Stimulated activated CD8-positive, alpha-beta memory T cell treated with anti-CD3 and anti-CD28 coated beads, Interleukin-4, amount 100 ng/mL, for 48 hours (primary cell): ENCODE measurements at places on chromosomes 12 and 14.

GRCh38 chr14:86084097-86084496 lies 554.2 kb downstream of the FLRT2 start:
- DNase-seq, result no peak

- DNase-seq, result no peak
These were observed 509.2 kb downstream of the FLRT2 start for GRCh38 chr14:86039176-86039575.

GRCh38 chr14:71523630-71524319 lies 408.5 kb upstream of the RGS6 start:
- no peak for DNase-seq

GRCh38 chr12:91562476-91562875 lies 379.9 kb upstream of the DCN start:
- DNase-seq, result no peak

DNA sequence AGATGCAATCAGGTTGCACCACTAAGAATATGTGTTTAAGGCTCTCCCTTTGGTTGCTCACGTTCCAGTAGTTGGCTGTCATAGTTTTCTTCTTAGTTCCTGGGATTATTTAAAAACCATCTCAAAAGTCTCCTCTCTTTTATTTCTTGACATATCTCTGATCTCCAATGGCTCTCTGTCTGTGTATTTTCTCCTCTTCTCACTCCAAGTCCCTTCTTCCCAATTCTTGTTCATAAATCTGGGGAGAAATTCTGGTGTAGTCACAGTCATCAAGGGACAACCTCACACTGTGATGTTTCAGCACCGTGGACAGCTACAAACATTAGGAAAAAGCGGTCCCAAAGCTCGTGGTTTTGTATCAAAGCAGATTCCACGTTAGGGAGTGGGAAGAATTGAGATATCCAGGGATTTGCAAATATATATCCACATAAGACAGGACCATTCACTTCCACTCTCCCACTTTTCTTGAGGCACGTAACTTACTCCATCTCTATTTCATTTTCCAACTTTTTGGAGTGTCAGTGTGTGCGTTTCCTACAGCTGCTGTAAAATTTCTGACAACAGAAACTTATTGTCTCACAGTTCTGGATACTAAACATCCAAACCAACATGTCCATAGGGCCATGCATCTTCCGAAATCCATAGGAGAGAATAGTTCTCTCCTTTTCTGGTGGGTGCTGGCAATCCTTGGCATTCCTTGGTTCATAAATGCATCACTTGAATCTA lies 80.6 kb upstream of the TMEM233 start:
- DNase-seq, result no peak

GRCh38 chr14:40629144-40629543 lies 977.5 kb upstream of the LRFN5 start:
- DNase-seq, result no peak

DNA sequence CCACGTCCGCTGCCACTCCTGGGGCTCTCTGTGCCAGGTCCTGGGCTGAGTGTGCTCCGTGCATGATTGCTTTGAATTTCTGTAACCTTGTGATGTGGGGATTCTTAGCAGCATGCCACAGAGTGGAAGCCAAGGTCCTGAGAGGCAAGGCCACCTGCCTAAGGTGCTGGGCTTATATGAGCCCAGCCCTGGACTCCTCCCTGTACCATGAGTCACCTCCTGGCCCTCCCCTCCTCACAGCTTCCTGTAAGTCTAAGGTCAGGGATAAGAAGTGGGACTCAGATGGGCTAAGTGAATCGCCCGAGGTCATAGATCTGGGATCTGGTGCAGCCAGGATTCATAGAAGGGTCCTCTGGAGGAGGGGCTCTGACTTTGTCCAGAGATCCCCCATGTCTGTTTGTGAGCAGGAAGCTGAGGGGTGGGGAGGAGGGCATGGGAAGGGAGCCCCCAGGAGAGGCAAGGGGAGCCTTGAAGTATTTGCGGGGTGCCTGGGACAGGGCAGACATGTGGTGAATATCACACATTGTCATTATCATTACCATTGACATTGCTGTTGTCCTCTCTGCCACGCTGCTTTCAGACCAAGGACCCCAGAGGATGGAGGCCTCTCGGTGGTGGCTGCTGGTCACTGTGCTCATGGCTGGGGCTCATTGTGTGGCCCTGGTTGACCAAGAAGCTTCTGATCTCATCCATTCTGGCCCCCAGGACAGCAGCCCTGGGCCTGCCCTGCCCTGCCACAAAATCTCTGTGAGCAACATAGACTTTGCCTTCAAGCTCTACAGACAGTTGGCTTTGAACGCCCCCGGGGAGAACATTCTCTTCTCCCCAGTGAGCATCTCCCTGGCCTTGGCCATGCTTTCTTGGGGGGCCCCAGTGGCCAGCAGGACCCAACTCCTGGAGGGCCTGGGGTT lies 28.8 kb downstream of the SERPINA3 start:
- DNase-seq, result no peak

DNA sequence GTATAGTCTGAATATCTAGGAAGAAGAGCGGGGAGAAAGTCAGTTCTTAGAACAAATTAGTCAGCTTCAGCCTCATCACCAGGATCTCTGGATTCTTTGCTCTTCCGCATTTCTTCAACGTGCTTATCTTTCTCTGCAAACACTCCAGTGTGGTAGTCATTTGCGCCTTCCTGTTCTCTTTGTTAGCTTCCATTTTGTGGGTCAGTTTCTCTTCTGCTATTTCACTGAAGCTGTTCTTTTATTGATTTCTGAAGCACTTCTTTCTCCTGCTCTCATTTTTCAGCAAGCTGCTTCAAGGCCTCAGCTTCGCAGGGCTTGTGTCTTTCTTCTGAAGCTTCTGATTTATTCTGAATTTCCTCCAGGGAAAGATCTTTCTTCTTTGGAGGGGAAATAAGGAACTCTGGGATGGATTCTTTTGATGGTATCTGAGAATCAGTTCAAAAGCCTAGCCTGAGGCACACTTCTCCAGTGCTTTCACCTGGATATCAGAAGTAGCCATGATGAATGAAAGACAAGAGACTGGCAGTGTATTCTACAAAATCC lies 13.5 kb downstream of the AMN1 start:
- DNase-seq, result no peak

- DNase-seq, result no peak
These were observed 492.0 kb upstream of the SOX5 start for GRCh38 chr12:24441458-24441857.

- no peak for DNase-seq
These were observed 98.4 kb downstream of the EFCAB11 start for GRCh38 chr14:89855961-89856656.

- DNase-seq, result no peak
These were observed 539.8 kb downstream of the NRXN3 start for GRCh38 chr14:78709795-78710557.

DNA sequence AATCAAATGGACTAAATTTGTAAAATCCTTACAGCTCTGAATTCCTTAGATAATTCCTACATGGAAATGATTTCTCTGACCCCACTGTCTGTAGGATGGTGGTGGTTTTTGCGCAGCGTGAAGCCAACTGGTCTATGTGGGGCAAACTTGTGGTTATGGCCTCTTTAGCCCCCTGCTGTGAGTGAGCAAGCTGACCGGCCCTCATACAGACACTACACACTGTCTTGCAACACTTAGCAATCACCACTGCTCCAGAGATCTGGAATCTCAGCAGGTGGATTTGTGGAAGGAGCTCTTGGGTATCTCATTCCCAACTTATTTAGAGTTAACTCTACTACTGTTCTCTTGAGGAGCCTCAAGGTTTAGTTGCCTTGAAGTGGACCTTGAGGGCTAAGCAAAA lies 70.2 kb downstream of the SCN8A start:
- no peak for DNase-seq

DNA sequence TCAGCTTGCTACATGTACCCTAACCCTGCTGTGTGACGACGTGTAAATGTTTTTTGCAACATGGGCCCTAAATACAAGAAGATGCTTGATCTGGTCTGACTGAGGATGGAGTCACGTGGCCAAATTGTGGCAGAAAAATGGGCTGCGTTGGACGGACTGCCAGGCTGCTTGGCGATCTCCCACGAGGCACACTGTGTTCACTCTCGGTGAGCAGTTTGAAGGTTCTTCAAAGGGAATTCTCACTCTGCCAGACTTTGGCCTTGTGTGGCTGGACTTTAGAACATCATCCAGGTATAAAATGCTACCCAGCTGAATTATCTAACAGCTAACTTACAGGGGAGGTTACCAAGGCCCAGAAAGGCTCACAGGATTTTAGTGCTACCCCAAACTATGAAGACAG lies 85.1 kb downstream of the KDM2B start:
- DNase-seq, result no peak

DNA sequence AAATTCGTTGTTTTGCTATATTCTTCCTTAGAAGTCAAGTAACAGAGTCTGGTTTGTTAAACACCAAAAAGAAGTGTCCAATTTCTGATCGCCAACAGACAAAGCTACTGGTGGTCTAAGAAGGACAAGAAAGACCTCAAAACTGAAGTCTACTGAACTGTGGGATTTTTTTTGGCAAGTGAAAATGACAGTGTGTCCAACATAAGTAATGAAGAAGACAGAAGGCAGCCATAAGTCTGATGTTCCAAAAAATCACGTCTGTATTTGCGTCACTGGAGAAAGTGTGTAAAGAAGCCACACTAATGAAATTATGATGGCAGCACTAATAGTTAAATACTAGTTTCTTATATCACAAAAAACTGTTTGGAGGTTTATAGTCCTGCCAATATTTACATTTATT lies 32.6 kb downstream of the WASHC3 start:
- no peak for DNase-seq

GRCh38 chr12:103317220-103317619 lies 178.5 kb downstream of the C12orf42 start:
- DNase-seq, result no peak

DNA sequence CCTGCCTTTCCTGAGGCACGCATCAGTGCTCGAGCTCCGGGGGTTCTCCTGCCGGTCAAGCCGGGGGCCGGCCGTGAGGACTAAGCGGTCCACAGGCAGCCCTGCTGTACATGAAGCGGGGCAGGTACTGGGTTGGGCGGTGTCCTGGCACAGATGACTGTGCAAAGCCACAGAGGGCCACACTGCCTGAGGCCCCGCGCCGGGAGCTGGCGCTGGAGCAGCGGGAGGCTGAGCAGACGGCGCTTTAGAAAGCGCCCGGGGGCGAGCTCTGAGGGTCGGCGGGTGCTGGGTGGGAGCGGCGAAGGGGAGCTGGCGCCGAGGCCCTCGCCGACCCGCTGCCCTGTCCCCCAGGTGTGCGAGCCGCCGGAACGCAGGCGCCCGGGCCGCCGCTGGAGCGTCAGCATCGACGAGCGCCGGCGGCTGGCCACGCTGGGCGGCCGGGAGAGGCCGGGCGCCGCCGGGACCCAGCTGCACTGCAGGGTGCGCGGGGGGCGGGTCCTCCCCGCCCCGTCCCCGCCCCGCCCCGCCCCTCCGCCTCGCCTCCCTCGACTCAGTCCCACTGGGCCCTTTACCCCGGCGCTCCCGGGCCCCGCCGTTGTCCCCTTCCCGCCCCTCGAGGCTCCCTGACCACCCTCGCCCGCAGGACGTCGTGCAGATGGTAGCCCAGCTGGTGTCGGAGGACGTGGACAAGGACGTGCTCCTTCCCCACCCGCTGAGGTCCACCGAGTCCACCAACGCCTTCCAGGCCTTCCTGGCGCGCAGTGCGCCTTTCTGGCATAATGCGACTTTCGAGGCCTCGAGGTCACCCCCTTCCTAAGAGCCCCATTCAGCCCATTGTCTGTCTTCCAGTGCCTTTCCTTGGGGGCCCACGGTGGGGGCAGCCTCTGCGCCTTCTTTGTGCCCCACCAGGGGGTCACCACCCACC lies 8.3 kb upstream of the MTA1 start:
- DNase-seq, result no peak

- DNase-seq, result no peak
These were observed 81.9 kb downstream of the DBX2 start for GRCh38 chr12:44968965-44969364.

GRCh38 chr14:25049568-25050268 lies at the start of gene STXBP6:
Gene STXBP6 (minus strand): TSS chr14:25050147. CDS start chr14:24974818, 75,329 bp downstream.
- peak; percentile 36 for DNase-seq

GRCh38 chr14:92496191-92496857 lies 17.3 kb upstream of the RIN3 start:
- DNase-seq, result peak; percentile 16

DNA sequence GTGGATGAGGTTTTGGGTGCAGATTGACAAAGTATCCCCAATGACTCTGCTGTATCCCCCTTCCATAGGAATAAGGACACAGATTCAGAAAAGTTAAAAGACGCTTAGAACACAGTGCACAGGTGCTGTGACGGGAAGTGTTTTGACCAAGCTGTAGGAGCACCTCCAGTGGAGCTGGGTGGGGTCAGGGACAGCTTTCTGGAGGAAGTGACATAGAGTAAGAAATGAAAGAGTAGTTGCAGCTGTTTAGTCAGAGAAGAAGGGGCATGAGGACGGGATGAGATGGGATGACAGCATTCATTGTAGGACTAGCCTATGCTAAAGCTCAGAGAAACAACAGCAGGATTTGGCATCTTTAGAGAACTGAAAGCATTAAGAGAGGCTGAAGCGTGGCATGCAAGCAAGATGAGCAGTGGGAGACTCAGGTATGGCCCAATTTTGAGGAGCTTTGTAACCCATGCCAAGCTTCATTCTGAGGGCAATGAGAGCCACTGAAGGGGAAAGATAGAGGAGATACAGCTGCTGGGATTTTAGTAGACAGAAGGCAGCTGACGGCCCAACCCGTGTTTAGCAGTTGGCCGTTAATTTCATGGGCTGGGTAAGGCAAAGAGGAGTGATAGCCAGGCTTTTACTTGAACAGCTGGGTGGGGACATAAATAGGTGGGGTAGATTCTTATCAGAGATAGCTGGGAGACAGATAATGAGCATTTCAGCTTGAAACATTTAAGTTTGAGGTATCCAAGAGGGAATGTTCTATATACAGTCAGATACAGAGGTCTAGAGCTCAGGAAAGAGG lies 131.8 kb upstream of the KRAS start:
- DNase-seq, result no peak

DNA sequence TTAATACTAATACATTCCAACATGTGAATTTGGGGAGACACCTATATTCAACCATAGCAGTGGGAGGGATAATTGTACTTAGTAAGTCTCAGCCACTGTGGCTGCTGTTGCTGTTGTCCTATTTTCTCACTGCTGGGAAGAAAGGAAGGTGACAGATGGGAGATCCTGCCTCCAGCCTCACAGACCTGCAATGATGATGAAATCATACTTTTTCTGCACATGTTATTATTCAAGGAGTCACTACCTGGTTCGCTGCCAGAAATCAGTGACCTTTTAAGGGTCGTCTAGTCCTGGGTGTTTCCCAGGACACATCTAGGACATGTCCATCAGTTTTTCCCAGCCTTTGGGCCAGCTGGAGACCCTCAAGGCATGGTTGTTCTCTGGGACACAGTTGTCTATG lies 106.2 kb upstream of the RPH3A start:
- DNase-seq, result no peak

DNA sequence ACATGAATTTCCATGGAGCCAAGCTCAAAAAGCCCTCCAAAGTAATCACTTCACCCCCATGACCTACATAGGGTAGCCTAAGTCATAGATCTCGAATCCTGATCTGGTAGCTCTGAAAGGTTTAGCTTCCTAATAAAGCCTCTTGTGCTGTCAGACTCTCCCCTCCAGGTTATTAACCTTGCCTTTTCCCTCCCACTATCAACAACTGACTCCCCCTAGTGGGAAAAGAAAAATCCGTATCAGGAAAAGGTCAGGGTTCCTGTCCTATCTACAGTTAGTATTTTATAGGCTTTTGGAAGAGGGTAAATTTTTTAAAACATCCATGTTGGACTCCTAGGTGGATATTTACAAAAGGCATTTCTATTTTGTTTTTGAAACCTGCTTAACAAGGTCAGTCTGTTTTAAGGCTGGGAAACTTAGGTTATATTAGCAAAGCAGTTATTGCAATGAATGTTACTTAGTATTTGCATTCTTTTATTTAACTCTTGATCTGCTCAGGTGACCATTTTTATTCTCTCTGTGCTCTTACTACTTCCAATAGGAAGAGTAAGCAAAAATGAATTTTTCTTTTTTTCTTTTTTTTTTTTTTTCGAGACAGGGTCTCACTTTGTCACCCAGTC lies 8.0 kb downstream of the YY1 start:
- no peak for DNase-seq
